ENCODE measurements at places on chromosomes 1 and 21. TPM values are rescaled to one million over a fixed set of nuclear protein-coding genes. Genes with fewer than 3 reads are reported as not detected.

Gene S100A14
- total RNA-seq: not detected

Gene ZMYM4
- total RNA-seq: 59.8 TPM

Gene FNBP1L
- total RNA-seq: 16.4 TPM

Gene FAM177B
- total RNA-seq: not detected

Gene MEGF6
- total RNA-seq: 102 TPM

Gene TEKT2
- total RNA-seq: 0.13 TPM

Measured in articular chondrocyte of knee joint (primary cell).